ENCODE measurements at places on chromosomes 2 and 18.

DNA sequence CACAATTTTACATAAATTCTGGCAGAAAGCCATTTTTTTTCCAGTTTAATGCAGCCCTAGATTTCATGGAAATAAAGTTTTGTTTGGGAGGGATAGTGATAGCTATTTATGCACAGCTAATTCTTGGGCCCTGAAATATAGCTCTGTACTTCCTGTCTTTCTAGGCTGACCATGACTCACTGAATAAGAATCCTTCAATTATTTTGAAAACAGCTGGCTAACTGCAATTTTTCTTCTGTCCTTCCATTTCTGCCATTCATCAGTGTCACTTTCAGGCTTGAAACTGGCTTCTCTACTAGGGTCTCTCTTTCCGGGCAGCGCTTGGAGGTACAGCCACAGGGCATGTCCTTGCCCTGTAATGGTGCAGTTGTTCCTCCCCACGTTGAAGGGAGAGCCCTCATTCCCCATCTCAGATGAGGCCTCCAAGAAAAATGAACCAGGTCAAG, 97.1 kb upstream of the TMEM178A start:
- DNase-seq, result peak; percentile 98

DNA sequence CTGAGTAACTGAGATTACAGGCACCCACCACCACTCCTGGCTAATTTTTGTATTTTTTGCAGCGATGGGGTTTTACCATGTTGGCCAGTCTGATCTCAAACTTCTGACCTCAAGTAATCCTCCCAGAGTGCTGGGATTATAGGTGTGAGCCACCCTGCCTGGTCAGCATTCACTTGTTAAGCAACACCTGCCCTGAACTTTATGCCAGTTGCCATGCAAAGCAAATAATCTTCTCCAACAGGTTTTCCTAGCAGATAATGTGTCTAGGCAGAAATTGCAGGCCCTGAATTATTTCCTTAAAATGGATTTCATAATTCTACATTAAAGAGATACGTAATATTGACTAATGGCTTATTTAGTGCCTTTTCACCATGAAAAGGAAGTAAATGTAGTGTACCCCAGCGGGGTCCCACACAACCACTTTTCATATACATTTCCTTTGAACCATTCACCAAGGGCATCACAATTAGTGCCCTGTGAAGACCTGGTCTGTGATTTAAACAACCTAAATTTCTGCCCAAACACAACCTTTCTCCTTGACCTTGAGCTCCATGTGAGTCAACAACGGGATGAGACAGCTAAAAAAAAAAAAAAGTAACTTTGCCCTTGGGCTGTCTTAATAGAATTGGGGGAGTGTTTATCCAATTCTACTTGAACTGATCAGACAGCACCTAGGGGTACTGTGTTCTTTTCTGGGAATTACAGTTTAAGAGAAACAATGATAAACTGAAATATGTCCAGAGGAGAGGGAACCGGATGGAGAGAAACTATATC, 41.6 kb downstream of the EEF1B2 start:
- no peak for DNase-seq

DNA sequence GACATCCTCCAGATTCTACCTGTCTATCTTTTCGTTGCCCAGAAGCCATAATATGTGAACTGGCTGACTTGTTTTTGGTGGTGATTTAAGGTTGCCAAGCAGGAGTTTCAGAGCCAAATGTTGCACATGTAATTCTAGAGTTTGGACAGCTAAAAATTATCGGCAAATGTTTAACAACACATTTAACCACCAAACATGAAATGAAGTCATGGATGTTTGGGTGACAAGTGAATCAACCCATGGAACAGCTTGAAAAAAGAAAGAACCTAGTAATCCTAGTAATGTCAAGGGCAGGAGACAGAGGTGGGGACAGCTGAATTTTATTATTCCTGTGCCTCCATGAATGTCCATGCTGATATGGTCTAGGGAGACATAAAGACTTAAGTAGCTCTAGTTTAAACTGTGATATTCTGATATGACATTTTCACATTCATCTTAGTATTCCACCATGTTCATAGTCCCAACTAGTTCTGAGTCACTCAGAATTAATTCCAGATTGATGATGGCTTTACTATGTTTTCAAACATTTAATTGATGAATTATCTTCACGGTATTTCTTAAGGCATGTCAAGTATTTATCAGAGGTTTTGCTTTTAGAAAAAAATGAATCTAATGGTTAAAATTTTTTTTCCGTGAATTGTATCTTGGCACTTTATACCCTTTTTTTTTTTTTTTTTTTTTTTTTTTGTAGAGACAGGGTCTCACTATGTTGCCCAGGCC, 101.7 kb downstream of the SOCS6 start:
- DNase-seq, result no peak

GRCh38 chr2:229553091-229553490, 161.3 kb downstream of the DNER start:
- DNase-seq, result no peak

GRCh38 chr2:106758901-106759497, 127.0 kb downstream of the ST6GAL2 start:
- DNase-seq, result no peak

DNA sequence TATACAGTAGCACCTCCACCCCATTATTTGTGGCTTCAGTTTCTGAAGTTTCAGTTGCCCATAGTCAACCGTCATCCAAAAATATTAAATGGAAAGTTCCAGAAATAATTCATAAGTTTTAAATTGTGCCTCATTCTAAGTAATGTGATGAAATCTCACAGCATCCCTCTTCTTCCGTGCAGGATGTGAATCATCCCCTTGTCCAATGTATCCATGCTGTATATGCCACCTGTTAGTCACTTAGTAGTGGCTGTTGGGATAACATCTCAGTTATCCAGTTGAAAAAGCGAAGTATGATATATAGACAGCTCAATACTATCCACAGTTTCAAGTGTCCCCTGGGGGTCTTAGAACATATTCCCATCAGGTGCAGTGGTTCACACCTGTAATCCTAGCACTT, 119.1 kb upstream of the OTX1 start:
- peak; percentile 28 for DNase-seq

DNA sequence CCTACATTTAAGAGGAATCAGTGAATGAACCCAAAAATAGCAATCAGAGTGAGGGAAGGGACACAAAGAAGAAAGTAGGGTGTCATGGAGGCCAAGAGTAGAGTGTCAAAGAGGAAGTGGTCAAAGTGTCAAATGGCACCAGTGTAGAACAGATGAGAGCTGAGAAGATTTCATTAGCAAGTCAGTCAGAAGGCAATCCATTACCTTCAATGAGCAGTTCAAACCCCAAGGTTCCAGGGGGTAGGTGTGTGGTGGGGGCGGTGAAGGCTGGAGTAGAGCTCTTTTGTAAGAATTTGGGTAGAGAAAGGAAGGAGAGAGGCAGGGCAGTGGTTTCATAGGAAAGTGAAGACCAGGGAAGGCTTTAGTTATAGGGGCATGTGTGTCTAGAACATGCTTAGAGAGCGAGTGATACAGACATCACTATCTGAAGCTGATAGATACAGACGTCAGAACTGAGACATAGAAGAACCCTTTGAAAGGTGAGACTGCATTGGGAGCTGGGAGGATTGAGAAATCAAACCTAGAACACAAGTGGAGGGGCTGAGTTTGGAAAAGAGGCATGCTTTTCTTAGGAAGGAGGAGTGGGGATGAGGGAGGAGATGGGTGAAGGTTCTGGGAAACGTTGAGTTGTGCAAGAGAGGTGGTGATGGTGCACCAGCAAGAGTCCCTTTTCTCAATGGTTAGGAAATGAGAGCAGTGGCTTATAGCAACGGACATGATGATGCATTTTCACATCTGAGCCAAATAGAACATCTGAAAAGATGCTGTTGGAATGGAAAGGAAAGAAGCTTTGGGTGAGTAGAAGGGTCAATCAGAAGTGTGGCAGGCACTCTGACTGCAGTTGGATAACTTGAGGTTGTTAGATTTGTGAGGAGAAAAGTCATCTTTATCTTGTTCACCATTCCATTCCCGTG, 48.9 kb upstream of the IL1RL1 start:
- DNase-seq, result no peak

- DNase-seq, result peak; percentile 6
Observed at GRCh38 chr2:162821176-162821575, 17.4 kb downstream of the KCNH7 start.

- no peak for DNase-seq
Observed at GRCh38 chr18:57077786-57078552, 68.9 kb upstream of the BOD1L2 start.

DNA sequence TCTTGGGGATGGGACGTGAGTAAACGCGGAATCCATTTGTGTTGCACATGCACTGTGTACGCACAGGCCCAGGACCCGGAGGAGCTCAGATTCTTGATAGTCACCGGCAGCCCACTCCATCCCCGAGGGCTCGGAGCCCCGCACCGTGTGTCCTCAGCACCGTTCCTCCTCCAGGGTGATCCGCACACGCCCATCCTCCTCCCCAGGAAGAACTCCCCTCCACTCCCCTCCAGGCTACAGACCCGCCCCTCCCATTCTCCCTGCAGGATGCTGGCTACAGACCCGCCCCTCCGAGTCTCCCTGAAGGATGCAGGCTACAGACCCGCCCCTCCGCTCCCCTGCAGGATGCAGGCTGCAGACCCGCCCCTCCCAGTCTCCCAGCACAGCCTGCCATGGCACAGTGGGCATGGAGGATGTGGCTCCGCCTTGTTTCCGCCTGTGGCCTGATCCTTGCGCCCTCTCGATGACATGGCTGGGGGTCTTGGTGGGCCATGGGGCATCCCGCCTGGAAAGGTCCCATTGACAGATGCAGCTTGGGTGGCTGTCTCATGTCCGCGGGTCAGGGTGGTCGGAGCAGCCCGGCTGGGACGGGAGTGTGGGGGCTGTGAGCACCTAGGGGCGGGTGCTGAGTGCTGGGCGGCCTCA, 14.1 kb downstream of the CTDP1 start:
- no peak for DNase-seq

- peak; percentile 21 for DNase-seq
Observed at GRCh38 chr2:147688242-147688641, 156.6 kb upstream of the ACVR2A start.

- no peak for DNase-seq
Observed at GRCh38 chr18:53887447-53887846, 337.0 kb downstream of the MBD2 start.

GRCh38 chr18:34121200-34121721, 103.5 kb downstream of the NOL4 start:
- peak; percentile 32 for DNase-seq

GRCh38 chr2:123993728-123994323, 31.3 kb upstream of the CNTNAP5 start:
- peak; percentile 1 for DNase-seq
